NCI-H187 treated with DMSO at 0.1 percent for 48 hours (cell line): ENCODE measurements at places on chromosomes 1 and 21.

DNA sequence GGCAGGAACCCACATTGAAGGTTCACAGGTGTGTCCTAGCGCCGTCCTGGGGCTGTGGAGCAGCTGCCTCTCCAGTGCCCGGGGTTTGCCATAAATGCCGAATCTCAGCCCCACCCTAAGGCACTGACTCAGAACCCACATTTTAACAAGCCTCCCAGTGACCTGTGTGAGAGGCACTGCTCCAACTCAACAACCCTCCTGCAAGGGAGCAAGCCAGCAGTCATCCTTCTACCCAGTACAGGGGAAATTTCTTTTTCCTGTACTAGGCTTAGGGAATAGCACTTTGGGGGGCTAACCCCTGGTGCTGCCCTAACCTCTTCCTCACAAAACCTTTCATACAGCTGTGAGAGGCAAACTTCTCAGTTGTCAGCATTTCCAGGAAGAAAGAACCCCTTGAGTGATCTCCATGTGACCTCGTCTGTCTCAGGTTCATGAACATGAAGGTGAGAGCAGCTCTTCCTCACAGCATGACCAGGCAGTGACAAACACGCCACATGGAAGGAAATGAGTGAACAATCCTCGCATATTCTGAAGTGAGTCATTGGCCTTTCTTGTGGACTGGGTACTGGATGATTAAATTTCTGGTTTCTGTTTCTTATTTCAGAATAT is 11.4 kb upstream of the BCAR3 start:
- no peak for DNase-seq

DNA sequence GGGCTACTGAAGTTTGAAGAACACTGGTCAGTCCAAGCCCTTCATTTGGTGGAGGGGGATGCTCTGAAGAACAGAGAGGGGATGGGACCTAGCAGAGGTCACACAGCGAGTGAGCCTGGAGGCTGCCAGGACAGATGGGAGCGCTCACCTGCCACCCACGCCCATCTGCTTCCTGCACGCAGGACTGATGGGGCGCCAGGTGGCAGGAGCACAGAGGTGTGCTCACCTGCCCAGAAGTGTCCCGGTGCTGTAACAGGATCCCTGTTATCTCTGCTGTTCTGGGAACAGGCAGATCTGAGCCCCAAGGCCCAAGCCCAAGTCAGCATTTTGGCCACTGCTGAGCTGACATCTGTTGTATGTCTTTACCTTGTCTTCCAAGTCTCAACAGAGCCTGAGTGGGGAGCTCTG is 40.5 kb downstream of the EPHB2 start:
- no peak for DNase-seq

GRCh38 chr1:228786361-228787129 is 51.3 kb downstream of the RHOU start:
- no peak for DNase-seq

DNA sequence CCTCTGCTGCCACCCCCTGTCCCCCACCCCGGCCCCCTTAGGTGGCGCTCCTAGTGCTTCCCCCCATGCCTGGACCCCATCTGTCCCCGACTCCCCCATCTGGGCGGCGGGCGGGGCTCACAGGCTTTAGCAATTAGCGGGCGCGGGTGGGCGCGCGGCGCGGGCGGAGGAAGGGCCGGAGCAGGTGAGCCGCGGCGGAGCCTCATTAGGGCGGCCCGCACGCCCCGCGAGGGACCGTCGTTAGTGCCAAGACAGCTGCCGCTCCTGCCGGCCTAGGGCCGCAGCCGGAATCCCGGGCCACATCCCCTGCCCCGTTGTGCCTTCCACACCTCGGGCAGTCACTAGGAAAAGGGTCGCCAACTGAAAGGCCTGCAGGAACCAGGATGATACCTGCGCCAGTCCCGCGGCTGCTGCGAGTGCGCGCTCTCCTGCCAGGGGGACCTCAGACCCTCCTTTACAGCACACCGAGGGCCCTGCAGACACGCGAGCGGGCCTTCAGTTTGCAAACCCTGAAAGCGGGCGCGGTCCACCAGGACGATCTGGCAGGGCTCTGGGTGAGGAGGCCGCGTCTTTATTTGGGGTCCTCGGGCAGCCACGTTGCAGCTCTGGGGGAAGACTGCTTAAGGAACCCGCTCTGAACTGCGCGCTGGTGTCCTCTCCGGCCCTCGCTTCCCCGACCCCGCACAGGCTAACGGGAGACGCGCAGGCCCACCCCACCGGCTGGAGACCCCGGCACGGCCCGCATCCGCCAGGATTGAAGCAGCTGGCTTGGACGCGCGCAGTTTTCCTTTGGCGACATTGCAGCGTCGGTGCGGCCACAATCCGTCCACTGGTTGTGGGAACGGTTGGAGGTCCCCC is 7.6 kb downstream of the OLIG2 start:
- DNase-seq, result no peak

DNA sequence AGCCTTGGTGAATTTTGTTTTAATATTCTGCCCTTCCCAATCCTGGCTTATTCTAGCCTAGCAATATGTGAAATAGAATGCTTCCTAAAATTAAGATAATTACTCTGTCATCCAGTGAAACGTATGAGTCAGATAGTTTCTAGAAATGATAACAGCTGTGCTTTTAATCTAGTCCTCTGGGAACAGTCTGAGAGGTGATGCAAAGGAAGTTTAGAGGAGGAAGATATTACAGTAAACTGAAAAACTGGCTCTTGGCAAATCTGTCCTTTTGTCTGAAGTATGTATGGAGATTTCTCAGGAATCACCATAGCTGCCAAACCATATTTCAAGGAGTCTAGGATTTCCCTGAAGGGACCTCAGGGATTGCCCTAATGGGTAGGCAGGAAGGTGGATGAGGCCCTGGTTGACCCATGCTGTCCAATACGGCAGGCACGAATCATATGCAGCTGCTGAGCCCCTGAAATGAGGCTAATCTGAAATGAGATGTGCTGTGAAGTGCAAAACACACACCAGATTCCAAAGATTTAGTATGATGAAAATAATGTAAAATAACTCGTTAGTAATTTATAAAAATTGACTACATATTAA is 70.8 kb upstream of the LBR start:
- DNase-seq, result no peak

GRCh38 chr1:37477198-37477931 is 3.0 kb downstream of the ZC3H12A start:
- DNase-seq, result no peak

- no peak for DNase-seq
Observed at GRCh38 chr21:38838598-38839327, 33.0 kb downstream of the ETS2 start.

GRCh38 chr1:28956038-28956464 is 41.7 kb downstream of the EPB41 start:
- DNase-seq, result no peak

- DNase-seq, result no peak
Observed at GRCh38 chr1:235823684-235824083, 43.0 kb downstream of the LYST start.

- no peak for DNase-seq
Observed at GRCh38 chr1:119917304-119918055, 21.2 kb upstream of the ADAM30 start.
